ENCODE measurements at places on chromosomes 6 and 20.

DNA sequence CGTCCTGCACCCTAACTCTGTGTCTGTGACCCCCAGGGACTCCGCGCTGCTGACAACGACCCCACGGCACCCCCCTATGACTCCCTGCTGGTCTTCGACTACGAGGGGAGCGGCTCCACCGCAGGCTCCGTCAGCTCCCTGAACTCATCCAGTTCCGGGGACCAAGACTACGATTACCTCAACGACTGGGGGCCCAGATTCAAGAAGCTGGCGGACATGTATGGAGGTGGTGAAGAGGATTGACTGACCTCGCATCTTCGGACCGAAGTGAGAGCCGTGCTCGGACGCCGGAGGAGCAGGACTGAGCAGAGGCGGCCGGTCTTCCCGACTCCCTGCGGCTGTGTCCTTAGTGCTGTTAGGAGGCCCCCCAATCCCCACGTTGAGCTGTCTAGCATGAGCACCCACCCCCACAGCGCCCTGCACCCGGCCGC lies 129.0 kb downstream of the TAF4 start:
- no peak for DNase-seq

GRCh38 chr20:11443382-11444119 lies 474.1 kb upstream of the BTBD3 start:
- DNase-seq, result no peak

GRCh38 chr20:63025534-63026331 lies 19.0 kb upstream of the BHLHE23 start:
- DNase-seq, result no peak

DNA sequence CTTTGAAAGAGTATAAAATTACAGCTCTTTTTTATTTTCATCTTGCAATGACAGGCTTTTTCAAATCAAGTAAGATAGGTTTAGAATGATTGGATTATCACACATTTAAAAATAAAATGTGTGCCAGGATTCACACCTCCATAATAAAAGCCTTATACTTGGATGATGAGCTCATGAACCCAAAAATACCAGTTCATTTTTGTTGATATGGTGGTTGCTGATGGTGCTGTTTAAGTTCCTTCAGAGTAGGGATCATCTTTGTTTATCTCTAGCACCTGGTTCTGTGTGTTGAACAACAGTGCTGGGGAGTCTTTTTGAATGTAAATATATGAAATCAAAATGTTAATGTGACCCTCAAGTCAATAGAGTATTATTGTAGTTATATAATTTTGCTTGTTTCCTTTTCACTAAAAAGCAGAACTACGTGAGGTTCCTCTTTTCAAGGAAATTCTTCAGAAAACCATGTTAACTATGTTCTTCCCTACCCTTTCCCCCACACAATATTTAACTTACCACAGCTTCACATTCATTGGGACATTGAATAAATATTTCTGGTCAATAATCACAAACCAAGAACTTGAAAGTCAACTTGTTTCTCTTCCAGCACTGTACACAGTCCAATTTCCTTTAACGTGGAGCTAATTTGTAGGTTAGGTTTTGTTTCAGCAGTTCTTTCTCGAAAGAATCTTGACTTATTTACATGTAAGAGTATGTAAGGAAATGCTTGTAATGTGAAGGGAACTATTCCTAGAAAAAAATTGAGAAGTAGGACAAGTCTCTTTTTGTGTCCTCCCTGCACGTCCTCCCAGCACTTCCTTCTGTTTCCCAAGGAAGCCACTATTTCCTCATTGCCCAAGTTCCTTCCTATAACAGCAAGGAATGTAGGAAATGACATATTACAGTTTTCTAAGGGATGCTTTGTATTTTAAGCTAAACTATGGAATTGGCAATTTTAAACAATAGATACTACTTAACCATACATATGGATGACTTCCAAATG lies 945.9 kb upstream of the CITED2 start:
- DNase-seq, result peak; percentile 11

DNA sequence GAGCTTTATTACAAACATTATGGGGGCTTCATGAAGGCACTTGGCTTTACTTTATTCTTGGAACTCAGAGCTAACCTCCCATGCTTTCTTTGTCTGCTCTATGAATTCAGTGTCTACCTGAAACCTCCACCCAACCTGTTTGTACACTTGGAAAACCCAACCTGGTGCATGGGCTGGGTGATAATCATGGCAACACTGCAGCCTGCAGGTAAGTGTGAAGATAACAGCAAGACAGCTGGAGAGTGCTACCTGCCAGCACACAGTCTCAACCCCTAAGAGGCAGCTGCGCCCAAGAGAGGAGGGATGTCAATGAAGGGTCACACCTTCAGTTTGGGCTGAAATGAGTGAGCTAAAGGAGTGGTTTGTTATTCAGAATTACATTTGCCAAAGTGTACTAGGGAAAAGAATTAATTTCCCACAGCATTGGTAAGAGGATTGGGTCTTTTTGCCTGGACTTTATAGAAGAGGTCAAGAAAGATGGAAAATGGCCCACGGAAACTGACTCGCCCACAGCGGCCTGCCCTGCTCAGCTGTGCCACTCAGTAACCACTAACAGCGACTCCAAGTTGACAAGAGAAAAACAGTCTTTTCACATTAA lies 24.4 kb downstream of the FOXQ1 start:
- DNase-seq, result peak; percentile 8

- no peak for DNase-seq
These were observed 46.4 kb upstream of the PMEPA1 start for GRCh38 chr20:57756213-57756612.

GRCh38 chr20:57429580-57430200 lies 38.5 kb downstream of the RBM38 start:
- no peak for DNase-seq

DNA sequence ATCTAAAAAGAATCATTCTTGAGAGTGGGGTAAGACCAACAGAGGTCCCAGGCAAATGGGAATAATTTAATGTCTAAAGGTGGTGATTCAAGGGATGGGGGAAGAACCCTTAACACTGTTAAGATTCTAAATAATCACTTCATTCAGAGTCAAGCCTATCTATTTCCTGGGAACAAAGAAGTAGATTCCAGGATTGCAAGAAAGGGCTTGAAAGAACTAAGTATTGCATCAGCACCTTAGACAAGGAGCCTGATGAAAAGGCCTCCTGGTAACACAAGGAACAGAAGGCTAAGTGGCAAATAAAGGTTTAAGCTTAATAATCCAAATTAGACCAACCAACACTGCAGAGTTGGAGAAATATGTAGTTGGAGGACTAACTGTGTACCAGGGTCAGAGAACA lies 620.7 kb upstream of the BTBD3 start:
- no peak for DNase-seq

GRCh38 chr20:55437798-55438415 lies 567.4 kb downstream of the CBLN4 start:
- no peak for DNase-seq

- DNase-seq, result no peak
These were observed 19.4 kb downstream of the NOL4L start for GRCh38 chr20:32565735-32566032.

- DNase-seq, result peak; percentile 76
These were observed 113.2 kb downstream of the CEBPB start for GRCh38 chr20:50303573-50304500.

DNA sequence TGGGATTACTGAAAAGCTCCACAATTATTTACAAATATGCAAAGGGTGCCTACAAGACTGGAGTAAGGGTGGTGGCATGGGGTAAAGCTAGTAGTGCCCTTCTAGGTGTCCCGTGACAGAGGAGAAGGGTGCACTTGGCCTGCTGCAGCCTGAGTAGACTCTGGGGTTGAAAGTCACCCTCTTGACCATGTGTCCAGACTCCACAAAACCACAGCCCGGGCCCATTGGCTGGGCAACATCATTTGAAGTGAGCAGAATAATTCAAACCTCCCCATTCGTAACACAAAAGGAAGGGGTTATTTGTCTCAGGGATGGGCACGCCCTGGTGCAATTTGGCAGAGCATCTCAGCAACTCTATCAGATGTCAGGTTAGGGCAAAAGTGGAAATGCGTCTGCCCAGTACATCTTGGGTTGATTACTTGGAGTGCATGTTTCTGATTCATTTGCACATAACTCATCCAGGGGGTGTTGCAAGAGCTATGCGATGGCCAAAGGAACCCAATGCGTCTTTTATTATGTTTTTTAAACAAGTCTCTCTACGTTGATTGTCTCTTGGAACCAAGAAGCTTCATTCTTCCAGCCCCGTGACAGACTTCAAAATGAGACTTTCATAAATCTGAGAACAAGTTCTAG lies 56.7 kb downstream of the ISM1 start:
- no peak for DNase-seq

- DNase-seq, result no peak
These were observed 52.6 kb downstream of the BMP5 start for GRCh38 chr6:55822815-55823214.

DNA sequence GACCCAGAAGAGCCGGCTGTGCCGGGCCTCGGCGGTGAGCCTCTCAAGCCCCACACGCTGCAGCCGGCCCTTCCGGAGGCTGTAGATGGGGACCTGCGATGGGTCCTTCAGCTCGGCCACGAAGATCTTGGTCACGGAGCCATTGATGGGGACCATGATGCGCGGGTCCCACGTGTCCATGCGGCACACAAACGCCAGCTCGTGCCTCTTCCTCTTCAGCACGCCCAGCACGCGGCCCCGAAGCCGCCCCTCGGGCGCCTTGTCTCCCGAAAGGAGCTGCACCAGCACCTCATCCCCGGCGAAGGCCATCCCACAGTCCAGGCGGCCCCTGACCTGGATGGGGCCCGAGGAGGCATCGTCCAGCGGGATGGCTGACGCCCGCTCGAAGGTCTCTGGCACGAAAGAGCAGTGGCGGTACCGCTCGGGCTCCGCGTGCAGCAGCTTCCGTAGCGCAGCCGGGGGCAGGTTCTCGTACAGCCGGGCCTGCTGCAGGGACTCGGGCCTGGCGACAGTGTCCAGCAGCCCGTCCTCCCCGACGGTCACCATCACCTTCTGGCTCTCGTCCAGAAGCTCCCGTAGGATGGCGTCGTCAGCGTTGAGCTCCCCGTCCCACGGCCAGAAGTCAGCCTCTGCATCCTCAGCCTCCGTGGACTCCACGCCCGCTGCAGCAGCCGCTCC lies 8.9 kb downstream of the HELZ2 start:
- DNase-seq, result no peak

DNA sequence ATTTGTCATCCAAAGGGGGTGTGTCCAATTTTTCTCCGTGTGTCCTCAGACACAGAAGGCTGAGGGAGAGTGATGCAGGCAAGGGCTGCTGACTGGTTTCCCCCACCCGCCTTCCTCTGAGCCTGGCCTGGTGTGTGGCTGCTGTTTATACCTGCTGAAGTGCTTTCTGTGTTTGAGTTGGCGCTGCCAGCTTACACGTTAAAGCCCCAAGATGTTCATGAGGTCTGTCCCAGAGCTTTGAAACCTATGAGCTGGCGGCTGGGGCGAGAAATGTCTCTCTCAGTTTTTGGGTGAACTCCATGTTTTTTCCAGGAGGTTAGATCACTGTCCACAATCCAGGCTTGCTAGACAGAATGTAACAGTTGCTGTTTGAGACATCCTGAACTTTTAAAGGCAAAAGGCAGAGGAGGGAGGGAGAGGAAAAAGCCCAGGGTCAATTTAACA lies 69.0 kb upstream of the CCN2 start:
- DNase-seq, result no peak

DNA sequence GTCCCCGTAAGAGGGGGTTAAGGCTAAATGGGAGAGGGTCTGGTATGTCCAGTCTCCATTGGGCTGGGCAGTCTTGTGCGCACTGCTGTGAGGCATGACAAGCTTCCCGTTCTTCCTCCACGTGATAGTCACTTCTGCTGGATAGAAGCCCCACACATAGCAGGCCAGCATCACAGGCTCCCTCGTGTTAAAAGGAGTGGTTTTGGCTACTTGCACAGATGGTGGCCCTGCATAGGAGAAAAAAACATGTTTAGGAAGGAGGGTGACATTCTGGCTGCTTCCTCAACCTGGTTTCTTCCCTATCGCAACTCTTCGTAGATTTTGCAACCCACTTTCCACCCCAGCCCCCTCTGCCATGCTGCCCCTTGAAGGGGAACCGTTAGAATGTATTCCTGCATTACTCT lies 3.6 kb downstream of the HLA-DMB start:
- no peak for DNase-seq

All from NCI-H69 (cell line).